ENCODE measurements at places on chromosomes 4 and X.

DNA sequence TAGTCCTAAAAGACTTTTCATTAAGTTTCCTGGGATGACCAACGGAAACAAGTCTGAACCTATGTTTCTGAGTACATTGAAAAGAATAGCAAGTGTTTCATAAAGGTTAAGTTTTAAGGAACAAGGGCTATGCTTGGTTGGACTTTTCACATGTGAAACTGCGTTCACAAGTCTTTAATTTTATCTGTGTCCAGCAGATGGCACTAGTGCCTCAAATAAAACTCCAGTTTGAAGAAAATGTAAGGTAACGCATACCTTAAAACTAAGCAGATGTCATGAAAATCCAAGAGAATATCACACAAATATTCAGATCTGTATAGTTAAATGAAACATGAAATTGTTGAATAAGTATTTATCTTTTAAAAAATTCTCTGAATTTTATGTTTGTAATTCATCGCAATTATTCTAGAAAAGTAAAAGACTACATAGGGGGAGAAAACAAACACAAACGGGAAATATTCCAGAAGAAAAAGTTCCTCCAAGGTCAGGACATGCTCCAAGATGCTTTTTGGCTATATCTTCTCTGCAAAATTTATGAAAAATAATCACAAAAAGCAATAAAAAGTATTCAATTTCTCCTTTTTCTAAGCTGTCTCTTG, 89.6 kb upstream of the MAD2L1 start:
- peak; percentile 21 for DNase-seq

GRCh38 chrX:153565996-153566580, 32.9 kb downstream of the CCNQ start:
- DNase-seq = no peak

- no peak for DNase-seq
Observed at GRCh38 chr4:180538384-180539057, 1704.7 kb upstream of the TENM3 start.

GRCh38 chrX:22627576-22627975, 354.9 kb downstream of the CBLL2 start:
- DNase-seq = no peak

GRCh38 chrX:134654398-134655012, 3.8 kb downstream of the PLAC1 start:
- DNase-seq = no peak

DNA sequence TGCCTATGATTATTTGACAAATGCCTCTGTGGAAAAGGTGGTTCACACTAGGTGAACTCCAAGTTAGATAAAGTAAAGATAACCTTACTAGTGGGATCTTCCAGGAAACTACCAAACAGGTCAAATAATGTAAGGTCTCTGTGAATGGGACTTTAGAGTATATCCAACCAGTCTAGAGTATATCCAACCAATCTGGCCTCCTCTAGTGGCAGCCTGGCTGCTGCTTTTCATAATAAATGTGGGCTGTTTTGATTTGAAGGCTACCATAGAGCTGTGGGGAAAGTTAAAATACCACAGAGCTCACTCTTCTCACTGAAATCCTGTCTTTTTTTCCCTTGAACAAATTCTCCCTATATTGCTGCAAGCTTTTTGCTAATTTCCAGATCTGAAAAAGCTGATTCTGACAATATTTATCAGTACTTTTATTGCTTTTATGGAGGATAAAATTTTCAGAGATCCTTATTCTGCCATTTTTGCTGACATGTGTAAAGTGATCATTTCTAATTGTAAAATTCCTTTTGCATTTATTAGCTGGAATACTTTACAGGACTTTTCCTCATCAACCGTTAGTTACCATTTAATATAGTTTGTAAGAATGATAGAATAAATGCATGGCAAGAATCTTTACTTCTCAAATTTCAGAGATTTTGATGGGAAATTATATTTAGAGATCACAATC, 111.3 kb downstream of the TET2 start:
- DNase-seq = no peak

GRCh38 chr4:182465114-182465513, 221.9 kb downstream of the TENM3 start:
- DNase-seq = no peak

GRCh38 chr4:6258741-6259140, 10.9 kb upstream of the WFS1 start:
- DNase-seq = no peak

DNA sequence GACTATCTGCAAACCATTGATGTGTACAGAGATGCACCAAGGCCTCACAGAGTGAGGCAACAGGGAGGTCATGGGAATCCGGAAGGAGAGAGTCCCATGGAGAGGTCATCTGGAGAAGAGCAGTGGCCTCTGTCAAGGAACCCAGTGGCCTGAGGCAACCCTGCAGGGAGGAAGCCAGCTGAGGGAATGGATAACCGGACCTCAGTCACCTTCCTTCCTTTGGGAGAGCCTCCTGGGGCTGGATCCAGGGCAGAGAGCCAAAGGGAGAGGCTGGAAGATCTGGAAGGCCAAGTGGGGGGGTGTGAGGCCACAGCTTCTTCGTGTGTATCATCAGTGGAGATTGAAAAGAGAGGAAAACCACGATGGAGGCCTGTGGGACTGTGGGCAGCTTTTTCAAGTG, 24.3 kb upstream of the CD38 start:
- no peak for DNase-seq

DNA sequence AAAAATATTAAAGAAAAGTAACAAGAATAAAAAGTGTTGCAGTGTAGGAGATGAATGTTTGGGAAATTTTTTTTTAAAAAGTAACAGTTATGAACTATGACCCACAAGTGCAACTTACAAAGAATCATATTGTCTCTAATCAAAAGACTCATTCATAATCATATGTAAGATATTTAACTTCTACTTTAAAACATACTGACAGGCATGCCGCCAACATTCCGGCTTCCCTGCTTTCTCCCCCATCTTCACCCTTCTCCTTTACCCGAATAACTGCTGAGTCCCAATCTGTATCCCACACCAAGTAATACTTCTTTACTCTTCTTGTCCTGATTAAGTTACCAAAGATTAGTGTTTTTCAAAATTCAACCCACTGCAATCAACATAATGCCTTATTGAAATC, 598.8 kb upstream of the FRG1 start:
- no peak for DNase-seq

DNA sequence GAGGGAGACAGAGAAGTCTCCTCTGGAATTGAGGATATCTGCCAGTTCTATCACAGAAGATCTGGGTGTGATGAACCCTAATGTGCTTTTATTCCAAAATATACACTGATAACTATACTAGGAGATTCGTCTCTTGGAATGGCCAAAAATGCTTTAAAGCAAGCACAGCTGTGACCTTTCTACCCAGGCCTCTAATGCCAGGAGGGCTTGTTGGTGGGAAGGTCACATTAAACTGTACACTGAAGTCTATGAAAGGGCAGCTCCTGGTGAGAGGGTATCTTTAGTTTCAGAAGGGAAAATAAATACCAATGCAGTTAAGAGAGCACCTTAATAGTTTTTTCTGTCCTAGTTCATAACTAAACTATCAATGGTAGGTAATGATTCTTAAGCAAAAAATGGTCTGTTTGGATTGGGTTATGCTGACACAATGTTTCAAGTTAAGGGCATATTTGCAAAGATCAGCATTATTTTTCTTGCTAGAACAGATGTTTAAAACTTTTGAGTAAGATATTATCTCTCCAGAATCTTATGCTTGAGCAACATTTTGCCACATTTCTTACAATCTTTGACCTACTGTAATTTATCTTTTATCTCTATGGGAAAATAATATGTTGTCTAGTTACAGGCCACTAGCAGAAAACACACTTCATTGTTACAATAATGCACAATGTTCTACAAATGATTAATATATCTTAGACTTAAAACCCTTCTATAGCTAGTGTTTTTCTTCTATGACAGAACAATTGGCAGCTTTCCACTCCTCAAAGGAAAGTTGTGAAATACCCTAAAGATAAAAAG, 59.6 kb downstream of the SEC24D start:
- peak; percentile 24 for DNase-seq

DNA sequence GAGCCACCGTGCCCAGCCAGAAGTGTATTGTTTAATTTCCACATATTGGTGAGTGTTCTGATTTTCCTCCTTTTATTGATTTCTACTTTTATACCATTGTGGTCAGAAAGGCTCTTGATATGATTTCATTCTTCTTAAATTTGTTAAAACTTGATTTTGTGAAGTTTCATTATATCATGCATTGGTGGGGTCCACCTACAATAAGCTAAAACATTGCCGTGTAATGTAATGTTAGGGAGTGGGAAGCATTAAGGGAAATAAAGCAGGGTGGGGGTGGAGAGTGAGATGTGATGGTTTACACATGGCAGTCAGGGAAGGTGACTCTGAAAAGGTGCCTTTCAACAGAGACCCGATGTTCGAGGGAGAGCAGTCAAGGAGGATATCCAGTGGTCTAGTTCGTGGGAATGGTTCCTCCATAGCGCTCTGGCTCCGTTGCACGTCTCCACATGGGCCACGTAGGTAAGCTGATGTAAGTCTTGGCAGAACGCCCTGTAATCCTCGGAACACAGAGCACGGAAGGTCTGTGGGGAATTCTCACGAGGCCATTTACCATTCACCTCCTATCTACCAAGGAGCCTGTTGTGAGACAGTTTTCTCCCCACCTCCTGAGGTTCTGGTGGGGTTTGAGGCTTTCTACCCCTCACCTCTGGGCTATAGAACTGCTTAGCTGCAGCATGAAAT, 7.7 kb upstream of the WDR13 start:
- no peak for DNase-seq

- no peak for DNase-seq
Observed at GRCh38 chr4:23775694-23776093, 114.2 kb downstream of the PPARGC1A start.

DNA sequence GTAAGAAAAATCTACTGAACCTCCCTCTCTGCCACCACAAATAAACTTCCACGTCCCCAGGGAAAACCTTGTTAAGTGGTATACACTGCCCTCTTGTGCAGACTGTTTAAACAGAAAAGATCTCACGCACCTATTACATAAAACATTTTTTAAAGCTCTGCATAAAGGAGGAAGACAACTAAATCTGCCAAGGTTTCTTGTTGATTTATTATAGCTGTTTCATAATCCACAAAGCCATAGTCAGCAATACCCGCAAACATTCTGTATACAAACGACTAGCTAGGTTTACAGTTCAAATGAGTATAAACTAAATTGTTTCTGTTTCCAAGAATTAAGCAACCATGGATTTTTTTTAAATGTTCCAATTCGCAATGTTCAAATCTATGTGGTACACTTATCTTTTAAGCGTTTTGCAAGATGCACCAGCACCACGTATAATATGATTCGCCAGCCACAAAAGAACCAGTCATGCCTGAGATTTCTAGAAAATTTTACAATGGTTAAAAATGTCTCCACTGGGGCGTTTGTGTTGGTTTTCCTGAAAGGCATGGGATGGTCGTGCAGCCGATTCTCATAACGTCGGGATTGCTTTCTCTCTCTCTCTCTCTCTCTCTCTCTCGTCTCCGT, 164.6 kb downstream of the PRKX start:
- DNase-seq = peak; percentile 39

- peak; percentile 42 for DNase-seq
Observed at GRCh38 chr4:3485011-3485791, 22.1 kb downstream of the DOK7 start.

DNA sequence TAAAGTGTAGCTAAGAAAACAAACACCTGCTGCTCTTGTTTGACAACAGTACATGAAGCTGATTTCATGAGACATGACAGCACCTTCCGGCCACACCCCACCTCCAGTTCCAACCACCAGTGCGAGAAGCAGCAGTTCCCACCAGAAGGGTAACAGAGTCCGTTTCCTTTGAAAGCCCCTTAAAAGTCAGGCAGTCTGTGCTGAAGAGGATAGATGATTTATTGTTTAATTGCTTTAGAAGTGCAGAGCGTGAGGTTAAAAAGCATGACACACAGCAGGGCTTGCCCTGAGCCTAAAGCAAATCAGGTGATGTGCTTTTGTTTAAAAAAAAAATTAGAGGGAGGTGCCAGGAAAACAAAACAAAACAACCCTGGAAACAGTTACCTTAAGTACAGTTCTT, 82.6 kb downstream of the HADH start:
- no peak for DNase-seq

GRCh38 chrX:100277231-100277630, 132.8 kb downstream of the PCDH19 start:
- DNase-seq = no peak

Measured in lung (tissue), 17 donors.